ENCODE measurements at places on chromosomes 3 and 15.

- no peak for DNase-seq
Measured at GRCh38 chr3:154029926-154030325, 91.3 kb upstream of the ARHGEF26 start.

DNA sequence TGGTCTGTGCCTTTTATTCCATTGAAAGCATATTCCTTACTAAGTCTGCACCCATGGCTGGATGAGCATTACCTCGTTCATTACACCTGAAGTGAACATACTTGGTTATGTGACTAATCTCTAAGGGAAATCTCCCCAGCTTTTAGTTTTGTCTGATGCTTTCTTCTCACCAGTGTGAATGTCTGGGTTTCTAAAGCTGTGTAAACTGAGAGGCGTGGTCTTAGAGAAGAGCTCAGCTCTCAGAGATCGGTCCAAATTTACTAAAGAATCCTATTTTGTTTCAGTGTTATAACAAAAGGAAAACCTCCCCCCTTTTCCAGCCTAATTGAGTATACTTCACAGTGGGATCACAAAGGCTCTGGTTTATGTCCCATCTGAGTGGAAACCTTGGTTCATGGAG, 352.3 kb downstream of the PTPRG start:
- DNase-seq: no peak

DNA sequence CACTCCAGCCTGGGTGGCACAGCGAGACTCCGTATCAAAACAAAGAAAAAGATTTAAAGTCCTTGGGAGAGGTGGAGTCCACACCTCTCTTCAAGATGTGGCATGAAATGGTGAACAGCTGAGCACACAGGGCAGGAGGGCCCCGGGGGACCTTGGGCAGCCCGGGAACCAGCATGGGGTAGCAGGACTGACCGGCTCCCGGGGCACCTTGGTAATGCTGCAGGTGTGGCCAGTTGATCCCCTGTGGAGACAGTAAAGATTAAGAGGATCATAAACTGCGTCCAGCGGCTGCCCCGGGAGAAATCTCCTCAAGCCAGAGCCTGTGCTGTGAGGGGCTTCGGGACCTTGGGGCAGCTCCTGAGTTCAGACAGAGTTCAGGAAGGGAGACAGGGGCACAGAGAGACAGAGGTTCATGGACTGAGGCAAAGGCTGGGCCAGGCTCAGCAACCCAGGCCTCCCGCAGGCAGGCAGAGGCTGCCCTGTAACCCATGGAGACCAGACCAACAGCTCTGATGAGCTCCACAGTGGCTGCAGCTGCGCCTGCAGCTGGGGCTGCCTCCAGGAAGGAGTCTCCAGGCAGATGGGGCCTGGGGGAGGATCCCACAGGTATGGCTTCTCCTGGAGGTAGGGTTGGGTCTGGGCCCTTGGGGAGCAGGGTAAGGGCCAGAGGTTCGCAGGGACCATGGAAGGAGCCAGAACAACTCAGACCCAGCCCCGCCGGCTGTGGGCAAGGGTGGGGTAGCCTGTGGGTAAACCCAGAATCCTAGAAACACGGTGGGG, at the start of gene NR2E3:
Gene NR2E3, plus strand, starts transcription at position 299 of the 780 bp plus-strand sequence. Its CDS starts 190 bp downstream, at position 489.
- DNase-seq: no peak

- DNase-seq: no peak
Measured at GRCh38 chr3:95775486-95776094, 1038.8 kb upstream of the EPHA6 start.

GRCh38 chr3:168968609-168969008, 694.9 kb downstream of the MECOM start:
- peak; percentile 7 for DNase-seq

DNA sequence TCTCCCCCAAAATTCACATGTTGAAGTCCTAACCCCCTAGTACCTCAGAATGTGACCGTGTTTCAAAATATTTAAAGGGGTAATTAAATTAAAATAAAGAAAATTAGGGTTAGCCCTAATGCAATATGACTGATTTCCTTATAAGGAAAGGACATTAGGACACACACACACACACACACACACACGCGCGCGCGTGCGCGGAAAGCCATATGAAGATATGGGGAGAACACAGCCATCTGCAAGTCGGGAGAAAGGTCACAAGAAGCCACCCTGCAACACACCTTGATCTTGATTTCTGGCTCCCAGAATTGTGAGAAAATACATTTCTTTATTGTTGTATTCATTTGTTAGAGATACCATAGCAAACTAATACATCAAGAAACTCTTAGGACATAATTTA, 54.6 kb upstream of the STXBP5L start:
- no peak for DNase-seq

- DNase-seq: no peak
Measured at GRCh38 chr3:104989878-104990277, 376.8 kb upstream of the ALCAM start.

DNA sequence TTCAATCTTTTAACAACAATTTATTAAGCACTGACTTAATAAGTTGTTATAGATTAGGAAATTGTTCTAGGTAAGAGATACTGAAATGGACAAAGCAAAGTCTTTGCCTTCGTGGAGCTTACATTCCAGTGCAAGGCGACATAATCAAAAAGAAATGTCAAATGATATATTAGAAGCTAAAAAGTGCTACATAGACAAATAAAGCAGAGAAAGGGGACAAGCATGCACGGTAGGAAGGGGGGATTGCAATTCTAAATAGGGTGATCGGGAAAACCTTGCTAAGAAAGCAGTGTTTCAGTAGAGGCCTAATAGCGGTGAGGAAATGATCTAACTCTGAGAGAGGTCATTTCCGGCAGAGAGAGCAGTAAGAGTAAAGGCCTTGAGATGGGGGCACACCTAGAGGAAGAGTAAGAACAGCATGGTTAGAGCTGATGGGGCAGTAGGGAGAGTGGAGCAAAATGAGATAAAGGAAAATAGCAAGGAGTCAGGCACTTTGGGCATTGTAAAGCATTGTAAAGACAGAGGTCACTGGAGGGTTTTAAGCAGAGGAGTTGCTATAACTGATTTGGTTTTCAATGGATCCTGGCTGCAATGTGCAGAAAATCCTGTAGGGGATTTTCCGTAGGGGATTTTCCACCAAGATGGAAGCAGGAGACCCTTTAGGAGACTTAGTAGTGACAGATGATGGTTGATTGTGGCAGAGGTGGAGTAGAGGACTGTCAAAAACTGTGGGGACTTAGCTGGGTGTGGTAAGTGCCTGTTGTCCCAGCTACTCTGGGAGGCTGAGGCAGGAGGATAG, 71.7 kb upstream of the CFAP20DC start:
- no peak for DNase-seq

GRCh38 chr15:57872281-57873030, 165.9 kb downstream of the POLR2M start:
- DNase-seq: no peak

DNA sequence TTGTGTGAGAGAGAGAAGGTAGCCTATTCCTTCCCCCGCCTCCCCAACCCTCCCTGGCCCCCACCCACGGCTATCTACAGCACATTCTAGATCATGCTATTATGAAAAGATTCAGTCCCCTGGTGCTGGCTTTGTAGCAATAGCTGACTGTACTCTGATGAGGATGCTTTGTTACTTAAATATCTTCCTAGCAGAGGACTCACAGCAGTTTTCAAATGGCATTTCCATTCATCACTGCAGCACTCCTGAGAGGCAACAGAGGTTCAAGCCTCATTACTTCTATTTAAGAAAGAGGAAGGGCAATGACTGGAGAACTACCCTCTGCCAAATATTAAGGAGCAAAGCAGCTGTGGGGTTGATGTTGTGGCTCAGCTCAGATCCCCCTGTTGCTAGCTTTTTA, 61.0 kb downstream of the LRRN1 start:
- DNase-seq: no peak

GRCh38 chr15:75042730-75043508, 19.5 kb downstream of the PPCDC start:
- DNase-seq: peak; percentile 24

DNA sequence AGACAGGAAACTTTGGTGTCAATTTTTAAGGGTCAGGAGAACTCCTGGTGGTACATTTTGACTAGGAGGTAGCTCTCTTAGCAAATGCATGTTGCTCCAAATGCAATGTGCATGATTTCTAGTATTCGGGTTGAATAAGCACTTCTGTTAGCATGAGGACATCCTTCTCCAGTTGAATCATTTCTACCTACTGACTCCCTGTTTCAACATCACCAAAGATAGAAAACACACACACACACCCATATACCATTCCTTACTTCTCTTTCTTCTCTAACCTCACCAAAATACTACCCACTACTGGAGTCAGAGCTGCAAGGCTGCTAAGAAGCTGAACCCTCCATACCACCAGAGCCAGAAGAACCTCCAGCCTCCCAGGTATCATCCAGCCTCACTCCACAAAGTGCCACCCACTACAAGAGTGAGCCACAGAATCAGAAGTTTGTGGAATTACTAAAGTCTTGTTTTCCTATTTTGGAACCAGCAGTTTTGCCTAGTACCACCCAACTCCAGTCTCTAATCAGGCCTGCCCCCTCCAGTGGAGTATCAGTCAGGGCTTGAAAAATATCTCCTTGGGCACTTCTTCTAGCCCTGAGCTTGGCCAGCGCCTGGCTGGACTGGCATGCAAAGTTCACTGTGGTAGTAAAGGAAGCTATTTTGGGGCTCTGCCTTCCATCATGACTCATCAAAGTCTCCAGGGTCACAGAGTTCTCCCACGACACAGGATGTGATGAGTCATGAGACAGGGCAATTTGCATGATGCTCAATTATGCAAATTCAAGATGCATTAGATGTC, 110.3 kb downstream of the CYP19A1 start:
- DNase-seq: peak; percentile 85

DNA sequence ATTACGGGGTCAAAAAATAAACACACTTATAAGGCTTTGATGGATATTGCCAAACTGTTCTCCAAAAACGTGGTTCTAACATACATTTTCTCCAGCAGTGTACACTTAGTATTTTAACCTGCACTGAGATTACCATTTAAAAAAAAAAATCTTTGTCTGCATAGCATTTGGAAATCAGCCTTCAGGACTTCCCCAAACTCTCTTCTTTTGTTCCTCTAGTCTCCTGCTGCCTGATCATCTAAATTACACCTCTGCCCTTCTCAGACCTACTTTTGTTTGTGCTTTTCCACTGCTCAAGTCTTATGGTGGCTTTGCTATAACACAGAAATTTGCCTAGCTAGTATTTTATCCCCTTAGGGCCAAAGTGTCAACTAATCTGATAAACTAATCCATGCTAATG, 3.8 kb downstream of the NCEH1 start:
- no peak for DNase-seq

DNA sequence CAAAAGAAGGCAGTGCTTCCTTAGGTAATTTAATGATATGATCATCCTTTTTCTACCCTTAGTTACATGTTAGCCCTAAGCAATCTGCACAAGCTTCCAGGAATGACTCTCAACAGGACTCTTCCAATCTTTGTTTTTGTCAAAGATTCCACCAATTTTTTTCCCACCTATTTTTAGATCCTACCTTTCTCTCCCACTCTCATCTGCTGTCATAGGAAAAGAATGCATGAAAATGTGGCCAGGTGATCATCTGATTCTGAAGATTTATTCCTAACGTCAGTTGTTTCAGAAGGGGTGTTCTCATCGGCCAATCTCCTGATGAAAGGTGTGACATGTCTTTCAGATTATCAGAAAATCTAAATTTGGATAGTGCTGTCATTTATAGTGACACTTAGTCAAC, 7.2 kb downstream of the CCDC54 start:
- DNase-seq: no peak

GRCh38 chr3:160027541-160028195, 39.0 kb downstream of the IL12A start:
- peak; percentile 68 for DNase-seq

DNA sequence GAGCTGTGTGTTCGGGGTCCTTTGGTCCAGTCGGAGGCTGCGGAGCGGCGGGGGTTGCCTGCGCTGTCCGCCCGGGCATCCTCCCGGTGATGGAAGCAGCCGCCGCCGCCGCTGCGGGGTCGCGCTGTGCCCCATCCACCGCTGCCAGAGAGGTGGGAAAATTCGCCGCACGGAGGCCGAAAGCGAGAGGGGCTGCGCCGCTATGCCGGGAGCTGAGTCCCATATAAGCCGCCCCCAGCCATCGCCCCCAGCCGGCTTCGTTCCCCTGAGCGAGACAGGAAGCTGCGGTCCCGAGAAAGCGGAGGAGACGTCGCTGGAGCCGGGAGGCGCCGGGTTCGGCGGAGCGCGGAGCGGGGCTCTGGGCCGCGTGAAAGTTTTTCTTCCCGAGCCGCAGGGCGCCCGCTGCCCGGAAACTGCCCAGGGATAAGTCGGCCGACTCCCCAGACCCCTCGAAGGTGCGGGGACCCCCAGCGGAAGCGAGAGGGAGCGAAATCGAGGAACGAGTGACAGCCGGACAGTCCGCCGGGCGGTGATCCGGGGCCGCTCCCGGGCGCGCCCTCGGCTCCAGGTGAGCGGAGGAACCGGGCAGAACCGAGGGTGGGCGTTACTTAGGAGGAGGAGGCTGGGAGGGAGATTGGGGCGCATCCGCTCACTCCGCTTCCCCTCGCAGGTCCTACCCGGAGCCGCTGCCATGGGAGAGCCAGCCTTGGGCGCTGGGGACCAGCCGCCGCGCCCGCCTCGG, 574 bp downstream of the CHST2 start:
- DNase-seq: peak; percentile 57

DNA sequence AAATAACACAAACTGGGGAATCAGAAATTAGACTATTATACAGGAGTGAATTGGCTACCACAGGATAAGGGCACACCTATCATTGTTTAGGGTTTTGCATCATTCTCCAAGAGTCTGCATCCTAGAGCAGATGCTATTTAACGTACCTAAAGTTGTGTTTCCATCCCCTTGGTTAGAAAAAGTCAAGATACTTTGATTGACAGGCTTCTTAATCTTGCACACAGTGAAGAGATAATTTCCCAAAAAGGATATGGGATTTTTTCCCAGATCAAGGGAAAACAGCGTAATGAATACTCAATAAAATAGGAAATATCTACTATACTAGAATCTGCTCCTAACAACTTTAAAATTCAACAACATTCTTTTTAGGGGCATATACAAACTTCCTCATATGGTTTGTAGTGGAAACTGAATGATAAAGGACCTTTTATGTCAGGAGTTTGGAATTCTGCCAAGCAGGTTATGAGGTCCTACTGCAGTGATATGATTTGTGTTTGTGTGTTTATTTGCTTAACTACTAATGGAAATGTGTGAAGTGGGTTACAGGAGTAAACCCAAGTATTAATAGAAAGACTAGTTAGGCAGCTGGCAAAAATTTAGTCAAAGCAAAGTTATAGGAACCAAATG, 124.1 kb upstream of the MME start:
- no peak for DNase-seq

DNA sequence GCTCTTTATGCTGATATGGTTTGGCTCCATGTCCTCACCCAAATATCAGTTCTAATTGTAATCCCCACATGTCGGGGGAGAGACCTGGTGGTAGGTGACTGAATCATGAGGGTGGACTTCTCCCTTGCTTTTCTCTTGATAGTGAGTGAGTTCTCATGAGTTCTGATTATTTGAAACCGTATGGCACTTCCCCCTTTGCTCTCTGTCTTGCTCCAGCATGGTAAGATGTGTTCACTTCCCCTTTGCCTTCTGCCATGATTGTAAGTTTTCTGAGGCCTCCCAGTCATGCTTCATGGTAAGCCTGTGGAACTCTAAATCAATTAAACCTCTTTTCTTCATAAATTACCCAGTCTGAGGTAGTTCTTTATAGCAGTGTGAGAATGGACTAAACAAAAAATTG, 107.6 kb downstream of the IMPG2 start:
- no peak for DNase-seq

- no peak for DNase-seq
Measured at GRCh38 chr3:119800844-119801243, 18.9 kb downstream of the NR1I2 start.
